NCI-H510A (cell line): ENCODE measurements at places on chromosomes 13 and 19.

- no peak for DNase-seq
These were observed 20.6 kb downstream of the ADPRHL1 start for GRCh38 chr13:113432506-113433270.

GRCh38 chr13:42233726-42234125, 38.2 kb upstream of the AKAP11 start:
- no peak for DNase-seq

DNA sequence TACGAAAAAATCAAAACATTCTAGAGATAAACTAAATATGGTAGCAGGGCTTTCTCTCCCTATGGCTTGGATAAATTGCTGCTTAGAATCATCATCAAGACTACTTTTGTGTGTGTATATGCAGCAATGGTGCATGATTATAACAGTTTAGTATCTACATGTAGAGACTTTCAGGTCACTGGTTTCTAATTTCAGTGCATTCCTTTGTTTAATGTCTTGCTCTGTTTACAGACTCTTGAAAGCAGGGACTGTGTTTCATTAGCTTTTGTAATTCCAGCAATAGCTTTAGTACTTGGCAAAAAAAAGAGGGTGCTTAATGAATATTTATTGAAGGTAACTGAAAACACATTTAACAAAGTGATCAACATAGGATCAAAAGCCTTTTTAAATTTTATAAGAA, 420.7 kb downstream of the PCDH9 start:
- DNase-seq, result no peak

- peak; percentile 92 for DNase-seq
These were observed at the start of gene IFI30 for GRCh38 chr19:18173572-18174288. Gene IFI30 (plus strand): TSS chr19:18173813. CDS start chr19:18173842, 29 bp downstream.

DNA sequence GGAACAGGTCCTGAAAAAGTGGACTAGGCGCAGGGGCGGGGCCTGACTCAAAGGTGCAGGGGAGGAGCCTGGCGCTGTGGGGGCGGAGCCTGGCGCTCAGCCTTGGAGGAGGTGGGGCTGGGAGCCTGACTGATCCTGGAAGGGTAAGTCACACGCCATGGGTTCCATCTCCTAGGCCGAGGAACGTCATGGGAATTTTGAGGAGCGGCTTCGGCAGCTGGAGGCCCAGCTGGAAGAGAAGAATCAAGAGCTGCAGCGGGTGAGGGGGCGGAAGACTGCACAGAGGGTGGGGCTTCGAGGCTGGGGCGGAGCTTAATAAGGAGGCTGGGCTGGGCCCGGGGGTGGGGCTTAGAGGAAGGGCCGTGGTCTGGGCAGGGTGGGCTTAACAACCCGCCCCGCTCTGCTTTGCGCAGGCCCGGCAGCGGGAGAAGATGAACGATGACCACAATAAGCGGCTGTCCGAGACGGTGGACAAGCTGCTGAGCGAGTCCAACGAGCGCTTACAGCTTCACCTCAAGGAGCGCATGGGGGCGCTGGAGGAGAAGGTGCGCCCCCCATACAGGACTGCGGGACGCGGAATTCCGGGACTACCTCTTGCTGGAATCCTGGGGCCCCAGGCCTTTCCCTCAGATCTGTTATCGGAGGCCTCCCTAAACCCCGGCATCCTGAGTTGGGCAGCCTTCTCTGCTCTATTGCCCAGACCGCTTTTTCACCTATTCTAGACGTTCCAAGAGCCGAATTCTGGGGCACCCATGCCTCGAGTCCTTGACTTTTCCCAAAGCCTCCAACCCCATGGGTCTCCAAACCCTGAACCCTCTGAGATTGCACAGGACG, 14.5 kb downstream of the PPFIA3 start:
- no peak for DNase-seq

GRCh38 chr13:21054313-21054712, 7.1 kb downstream of the LATS2 start:
- no peak for DNase-seq

- no peak for DNase-seq
These were observed 10.3 kb downstream of the CYP2B6 start for GRCh38 chr19:41001243-41001971.

GRCh38 chr19:38095411-38096308, 128.4 kb downstream of the DPF1 start:
- peak; percentile 79 for DNase-seq

- DNase-seq, result no peak
These were observed 44.9 kb upstream of the C13orf42 start for GRCh38 chr13:51155776-51156515.
